Inflammatory macrophage treated with lipopolysaccharide for 4 hours (primary cell): ENCODE measurements at places on chromosomes 1 and 21.

GRCh38 chr1:15304708-15305467 lies 57.9 kb downstream of the FHAD1 start:
- peak; percentile 71 for DNase-seq

- no peak for DNase-seq
Observed at GRCh38 chr1:41442697-41443251, 41.7 kb downstream of the EDN2 start.

DNA sequence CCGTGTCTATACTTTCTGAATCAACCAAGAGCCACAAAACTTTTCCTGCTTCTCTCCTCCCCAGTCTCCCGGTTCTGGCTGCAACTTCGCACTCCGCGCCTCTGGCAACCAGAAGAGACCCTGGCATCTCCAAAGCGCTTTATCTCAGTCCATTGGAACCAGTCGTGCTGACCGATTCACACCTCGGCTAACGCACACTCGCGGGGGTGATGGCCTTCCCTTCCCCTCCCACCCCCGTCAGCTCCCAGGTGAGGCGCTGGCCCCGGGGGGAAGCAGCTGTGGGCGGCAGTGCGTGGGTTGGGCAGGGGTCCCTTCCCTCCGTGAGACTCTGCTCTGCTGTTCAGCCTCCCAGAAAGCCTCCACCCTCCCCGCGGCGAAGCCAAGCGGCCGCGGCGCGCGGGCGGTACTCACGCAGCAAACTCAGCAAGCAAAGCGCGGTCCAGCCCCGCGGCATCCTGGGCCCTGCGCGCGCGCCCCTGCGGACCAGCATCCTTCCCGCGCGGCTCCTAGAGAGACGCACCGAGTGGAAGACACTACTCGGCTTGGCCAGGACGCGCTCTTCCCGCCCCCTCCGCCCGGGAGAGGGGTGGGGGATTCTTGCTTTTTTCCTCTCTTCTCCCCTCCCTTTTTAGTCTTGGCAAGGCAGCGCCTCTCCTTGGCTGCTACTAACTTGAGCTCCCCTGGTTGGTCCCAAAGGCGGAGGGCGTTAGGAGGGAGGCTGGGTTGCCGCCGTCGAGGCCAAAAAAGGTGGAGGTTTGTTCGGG lies at the start of gene CD34:
Gene CD34 (minus strand): TSS at position 535 of the 764 bp plus-strand sequence. CDS start 45 bp downstream, at position 490.
- DNase-seq: no peak

- no peak for DNase-seq
Observed at GRCh38 chr21:45103971-45104520, 29.7 kb downstream of the ADARB1 start.

DNA sequence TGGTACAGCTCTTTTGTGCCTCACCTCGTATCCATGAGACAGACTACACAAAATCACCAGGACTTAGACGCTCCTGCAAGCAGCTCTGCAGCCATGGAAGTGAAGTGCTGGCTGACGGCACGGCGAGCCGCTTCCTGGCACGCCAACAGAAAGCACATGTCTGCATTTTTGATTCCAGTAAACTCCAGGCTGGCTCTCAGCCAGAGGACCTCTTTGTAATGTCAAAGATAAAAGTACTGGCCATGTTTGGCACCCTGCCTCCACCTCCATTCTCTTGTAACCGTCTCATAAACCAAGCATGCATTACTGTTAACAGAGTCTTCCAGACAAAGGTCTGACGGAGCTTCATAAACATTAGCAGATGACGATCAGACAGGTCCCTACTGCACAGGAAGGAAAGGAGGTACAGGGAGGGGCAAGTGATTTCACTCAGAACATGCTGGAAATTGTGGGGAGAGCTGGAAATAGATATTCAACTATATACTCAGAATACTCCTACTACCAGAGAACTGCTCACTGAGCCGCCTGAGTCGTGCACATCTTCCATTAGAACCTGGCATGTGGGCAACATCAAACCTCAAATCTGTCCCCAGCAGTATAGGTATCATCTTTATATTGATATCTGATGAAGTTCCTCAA lies 632.0 kb downstream of the SMYD3 start:
- DNase-seq: no peak
